Activated CD4-positive, alpha-beta T cell treated with anti-CD3 and anti-CD28 coated beads, Interleukin-2, amount 50 U/mL, for 24 hours (primary cell): ENCODE measurements at places on chromosomes 6 and 20.

DNA sequence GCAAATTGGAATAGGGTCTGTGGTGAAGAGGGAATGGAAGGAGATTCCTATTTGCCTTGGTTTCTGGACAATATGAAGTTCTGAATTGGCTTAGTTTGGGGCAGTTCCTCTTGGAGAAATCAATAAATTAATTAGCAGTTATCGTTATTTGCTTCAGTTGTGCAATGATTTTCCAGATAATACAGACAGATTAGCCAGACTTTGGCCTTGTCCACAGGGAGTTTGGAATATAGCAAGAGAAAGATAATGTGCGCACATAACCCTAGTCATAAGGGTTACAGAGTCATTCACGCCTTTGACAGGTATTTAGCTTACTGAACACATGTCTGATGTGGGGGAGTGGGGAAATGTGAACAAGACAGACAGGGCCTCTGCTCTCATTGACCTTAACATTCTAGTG lies 1.3 kb downstream of the ATRN start:
- DNase-seq = no peak

- DNase-seq = no peak
Measured at GRCh38 chr6:26598267-26598666, 1.5 kb downstream of the ABT1 start.

DNA sequence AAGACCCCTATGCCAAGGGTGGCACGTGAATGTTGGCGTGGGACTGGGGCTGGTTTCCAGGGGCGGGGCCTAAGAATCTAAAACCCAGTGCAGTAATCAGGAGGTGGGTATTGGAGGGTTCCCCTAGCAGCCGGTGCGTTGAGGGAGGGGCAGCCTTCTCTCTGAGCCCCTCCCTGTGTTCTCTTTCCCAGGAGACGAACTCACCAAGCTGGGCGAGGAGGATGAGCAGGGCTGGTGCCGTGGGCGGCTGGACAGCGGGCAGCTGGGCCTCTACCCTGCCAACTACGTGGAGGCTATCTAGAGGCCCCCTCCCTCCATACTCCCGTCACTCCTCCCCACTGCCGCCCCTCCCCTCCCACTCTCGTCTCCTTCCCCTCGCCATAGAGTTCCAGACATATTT lies 23.9 kb downstream of the SPDEF start:
- no peak for DNase-seq

- DNase-seq = no peak
Measured at GRCh38 chr6:157513004-157513603, 132.1 kb downstream of the ZDHHC14 start.

DNA sequence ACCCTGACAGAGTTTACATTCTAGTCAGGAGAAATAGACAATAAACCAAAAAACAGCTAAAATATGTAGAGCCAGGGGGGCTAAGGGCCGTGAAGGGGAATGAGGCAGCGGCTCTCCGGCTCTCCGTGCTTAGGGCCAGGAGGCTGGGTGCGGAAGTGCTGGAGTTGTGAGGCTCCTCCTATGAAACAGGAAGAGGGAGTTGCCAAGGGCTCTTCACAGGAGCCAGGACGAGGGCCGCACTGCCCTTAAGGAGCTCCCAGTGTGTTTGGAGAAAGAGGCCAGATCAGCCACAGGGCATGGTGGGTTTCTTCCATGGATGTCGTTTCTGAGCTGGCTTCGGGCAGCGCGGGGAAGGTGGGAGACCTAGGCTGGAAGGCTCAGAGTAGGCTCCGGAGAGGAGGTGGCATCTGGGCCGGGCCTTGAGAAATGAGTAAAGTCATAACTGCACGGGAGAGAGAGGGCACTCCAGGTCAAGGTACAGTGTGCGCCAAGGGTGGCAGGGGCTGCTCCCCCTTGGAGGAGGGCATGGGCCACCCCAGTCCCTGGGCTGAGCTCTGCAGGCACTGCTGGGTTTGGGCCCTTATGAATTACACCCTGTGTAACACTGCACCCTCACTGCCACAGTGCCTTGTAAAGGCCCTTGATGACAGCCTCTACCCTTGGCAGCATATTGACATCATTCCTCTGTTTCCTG lies 20.8 kb upstream of the MLN start:
- DNase-seq = no peak
